ENCODE measurements at places on chromosomes 7 and 10.

DNA sequence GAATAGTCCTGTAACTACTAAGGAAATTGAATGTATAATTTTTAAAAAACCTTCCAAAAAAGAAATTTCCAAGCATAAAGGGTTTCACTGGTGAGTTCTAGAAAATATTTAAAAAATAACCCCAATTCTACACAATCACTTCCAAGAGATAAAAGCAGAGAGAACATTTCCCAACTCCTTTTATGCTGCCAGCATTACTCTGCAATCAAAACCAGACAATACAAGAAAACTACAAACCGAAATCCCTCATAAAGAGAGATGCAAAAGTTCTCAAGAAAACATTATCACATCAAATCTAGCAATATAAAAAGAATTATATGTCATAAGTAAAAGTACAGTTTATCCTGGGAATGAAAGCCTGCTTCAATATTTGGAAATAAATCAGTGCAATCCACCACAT is 84.8 kb downstream of the OAT start:
- no peak for DNase-seq

DNA sequence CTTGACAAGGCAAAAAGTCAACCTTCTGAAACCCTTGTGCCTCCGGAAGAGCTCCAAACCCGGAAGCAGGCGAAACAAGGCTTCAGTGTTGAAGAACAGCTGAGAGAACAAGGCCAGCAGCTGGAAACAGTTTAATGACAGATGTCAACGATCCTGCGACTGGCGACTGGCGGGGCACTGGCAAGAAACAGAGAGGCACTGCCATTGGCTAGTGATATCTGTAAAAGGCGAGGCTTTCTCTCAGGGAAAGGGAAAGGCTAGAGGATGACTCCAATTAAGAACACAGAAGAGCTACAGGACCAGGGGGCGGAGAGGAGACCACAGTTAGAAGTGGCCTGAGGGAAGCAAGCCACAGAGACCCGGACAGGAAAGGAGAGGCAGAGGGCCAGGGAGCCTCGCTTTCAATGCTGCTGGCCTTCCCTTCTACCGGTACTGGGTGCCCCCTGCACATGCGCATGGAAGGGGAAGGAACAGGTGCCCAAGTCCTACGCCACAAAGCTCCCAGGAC is 19.4 kb downstream of the ITGB1 start:
- DNase-seq = no peak

DNA sequence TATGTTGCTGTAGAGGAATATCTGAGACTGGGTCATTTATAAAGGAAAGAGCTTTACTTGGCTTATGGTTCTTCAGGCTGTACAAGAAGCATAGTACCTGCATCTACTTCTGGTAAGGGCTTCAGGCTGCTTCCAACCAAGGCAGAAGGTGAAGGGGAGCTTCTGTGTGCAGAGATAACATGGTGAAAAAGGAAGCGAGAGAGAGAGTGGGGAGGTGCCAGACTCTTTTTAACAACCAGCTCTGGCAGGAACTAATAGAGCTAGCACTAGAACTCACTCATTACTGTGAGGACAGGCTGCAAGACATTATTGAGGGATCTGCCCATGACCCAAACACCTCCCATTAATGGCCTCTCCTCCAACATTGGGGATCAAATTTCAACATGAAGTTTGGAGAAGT is 94.5 kb downstream of the KIF20B start:
- no peak for DNase-seq

DNA sequence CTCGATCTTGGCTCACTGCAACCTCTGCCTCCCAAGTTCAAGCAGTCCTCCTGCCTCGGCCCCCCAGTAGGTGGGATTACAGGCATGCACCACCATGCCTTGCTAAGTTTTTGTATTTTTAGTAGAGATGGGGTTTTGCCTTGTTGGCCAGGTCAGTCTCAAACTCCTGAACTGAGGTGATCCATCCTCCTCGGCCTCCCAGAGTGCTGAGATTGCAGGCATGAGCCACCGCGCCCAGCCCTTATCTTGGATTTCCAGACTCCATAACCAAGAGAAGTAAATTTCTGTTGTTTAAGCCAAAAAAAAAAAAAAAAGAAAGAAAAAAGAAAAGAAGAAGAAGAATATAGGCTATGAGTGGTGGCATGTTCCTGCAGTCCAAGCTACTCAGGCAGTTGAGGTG is 53.3 kb upstream of the RABGEF1 start:
- no peak for DNase-seq

GRCh38 chr7:32395168-32395567 is 95.0 kb downstream of the LSM5 start:
- no peak for DNase-seq

- DNase-seq = no peak
Measured at GRCh38 chr10:78830976-78831375, 237.8 kb upstream of the ZMIZ1 start.

DNA sequence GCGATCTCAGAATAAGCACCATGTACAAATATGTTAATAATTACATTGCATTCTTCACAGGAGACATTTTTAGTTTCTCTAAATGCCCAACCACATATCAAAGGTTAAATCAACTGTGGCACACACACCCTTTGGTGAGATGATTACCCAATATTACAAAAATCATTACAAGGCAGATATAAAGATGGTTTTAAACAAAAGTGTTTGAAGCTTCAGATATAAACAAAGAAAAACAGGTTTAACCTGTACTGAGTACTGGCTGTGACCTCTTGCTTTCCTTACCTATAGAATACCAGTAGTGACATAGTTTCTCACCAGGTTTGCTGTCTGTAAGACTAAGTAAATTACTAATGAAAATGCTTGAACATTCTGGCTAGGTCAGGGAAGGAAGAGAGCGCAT is 360.0 kb upstream of the IGFBP3 start:
- DNase-seq = no peak

DNA sequence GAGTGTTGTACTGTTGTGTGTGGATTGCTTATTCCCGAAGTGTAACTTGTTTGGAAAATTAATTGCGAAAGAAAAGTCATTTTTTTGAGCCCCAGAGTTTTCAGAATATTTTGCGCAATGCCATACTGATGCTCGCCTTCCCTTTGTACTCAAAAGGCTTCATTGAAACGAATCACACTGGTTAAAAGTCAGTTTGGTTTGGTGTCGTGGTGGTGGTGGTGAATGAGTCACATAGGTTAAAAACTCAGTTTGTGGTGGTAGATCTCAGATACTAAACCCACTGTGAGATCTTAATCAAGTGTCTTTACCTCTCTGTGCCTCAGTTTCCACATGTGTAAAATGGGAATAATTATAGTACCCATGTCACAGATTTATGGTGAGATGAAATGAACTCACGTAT is 61.1 kb upstream of the IL6 start:
- DNase-seq = no peak

- no peak for DNase-seq
Measured at GRCh38 chr10:25288181-25288580, 113.4 kb downstream of the GPR158 start.

DNA sequence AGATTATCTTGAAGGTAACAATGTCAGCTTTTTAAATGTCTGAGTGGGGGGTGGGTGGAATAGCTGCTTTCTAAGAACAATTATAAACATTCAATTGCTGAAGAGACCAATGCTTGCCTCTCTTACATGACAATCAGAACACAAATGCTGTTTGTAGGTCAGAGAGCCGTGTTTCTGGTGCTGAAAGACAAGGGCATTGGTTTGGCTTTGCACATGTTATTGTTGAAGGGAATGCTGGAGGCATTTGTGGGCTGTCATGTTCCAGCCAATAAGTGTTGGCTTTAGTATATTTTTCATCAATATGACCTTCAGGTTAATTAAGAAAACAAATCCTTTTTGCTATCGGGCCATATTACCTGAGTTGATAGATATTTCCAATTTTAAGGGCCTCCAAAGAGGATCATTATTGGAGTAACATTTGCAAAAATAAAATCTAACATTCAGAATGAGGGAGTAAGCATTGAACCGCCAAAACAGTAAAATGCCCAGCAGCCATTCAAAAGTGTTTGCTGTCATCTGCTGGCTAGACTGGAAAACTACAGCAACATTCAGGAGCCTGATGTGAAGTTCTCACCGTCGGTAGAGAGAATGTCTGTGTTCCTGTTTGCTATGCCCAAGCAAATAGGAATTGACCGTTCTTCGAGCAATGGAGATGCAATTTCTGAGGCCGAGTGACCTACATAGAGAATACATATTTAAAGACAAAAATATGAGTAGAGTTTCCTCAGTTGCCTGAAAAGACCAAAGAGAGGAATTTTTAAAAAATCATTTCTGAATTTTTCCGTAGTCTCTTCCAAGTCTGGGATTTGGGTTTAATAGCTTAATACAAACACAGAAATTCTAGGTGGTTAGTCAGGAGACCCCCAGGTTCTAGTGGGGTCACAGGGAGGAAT is 118.9 kb downstream of the APBB1IP start:
- peak; percentile 54 for DNase-seq

GRCh38 chr7:106848049-106848448 is 17.0 kb upstream of the PIK3CG start:
- DNase-seq = no peak

DNA sequence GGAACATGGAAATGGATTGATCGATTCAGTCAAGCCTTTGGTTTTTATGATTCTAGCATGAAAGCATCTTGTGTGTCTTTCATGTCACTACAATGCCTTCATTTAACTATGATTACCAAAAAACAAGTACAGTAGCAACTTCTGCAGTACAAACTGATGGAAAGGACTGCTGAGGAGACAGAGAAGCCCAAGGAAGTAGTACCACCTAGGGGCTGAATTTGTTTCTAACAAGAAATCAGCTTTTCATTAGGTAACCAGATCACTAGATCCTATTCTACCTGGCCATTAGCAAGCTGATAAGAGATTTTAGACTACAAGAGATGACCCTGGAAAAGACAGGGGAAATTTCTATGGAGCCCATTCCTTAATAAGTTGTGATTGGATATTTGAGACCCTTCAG is 3.2 kb upstream of the IFIT1 start:
- DNase-seq = peak; percentile 31

GRCh38 chr7:81484261-81484660 is 285.6 kb downstream of the HGF start:
- no peak for DNase-seq

DNA sequence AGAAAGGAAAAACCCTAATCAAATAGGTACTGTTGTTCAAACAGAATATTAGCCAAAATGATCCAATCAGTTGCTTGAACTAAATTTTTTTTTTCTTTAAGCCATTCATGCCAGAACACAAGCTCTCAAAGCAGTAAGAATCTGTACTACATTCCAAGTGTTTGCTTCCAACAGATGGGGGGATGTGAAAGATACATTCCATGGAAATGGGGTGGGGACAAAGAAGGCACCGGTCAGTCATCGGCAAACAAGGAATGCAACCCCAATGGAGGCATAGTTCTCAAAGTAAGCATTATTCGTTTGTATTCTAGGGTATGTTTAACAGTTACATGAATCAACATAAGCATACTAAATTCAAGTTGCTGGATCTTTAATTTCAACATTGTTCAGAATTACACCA is 32.5 kb downstream of the C10orf143 start:
- no peak for DNase-seq

DNA sequence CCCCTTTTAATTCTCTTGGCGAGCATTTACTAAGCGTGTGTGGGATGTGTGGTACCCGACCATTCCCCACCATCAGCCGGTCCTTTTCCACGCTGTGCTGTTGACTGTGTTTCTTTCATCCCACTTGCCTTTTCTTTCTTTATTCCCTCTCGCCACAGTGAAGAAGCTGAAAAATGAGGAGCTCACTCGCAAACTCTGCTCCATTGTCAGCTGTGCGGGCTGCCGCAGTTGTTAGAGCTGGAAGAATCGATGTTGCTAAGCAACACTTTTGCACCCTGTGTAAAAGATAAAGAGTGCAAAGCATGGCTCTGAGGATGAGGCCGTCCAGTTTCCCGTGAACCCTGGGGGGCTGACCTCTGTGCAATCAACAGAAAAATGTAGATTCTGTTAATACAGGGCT is 203.1 kb upstream of the NEBL start:
- DNase-seq = no peak

- no peak for DNase-seq
Measured at GRCh38 chr10:71547876-71548846, 151.4 kb downstream of the CDH23 start.
